ENCODE measurements at places on chromosomes 6 and 20. TPM values are rescaled to one million over a fixed set of nuclear protein-coding genes. Genes with fewer than 3 reads are reported as not detected.

Gene NELFCD
- 48.9 TPM for total RNA-seq

Gene COL21A1
- total RNA-seq = 0.81 TPM

Gene WFDC12
- not detected for total RNA-seq

Gene TNFRSF6B
- 0.85 TPM for total RNA-seq

Gene RAB44
- total RNA-seq = not detected

Gene TFAP2D
- not detected for total RNA-seq

Gene OR12D3
- total RNA-seq = not detected

Gene RRAGD
- total RNA-seq = 3.1 TPM

Gene PSORS1C2
- total RNA-seq = not detected

Gene NDRG3
- 21.9 TPM for total RNA-seq

Gene PRPH2
- not detected for total RNA-seq

Gene PIGT
- total RNA-seq = 96.2 TPM

Gene OR2H2
- not detected for total RNA-seq

Gene GNMT
- total RNA-seq = not detected

Gene WRNIP1
- total RNA-seq = 43.9 TPM

Gene KCNS1
- total RNA-seq = not detected

Gene CST7
- total RNA-seq = not detected

Gene SPAG4
- 3.0 TPM for total RNA-seq

Gene FAM184A
- not detected for total RNA-seq

Gene ANKRD66
- not detected for total RNA-seq

Gene TOMM34
- 42.6 TPM for total RNA-seq

Gene PRND
- total RNA-seq = not detected

Gene DDAH2
- 29.4 TPM for total RNA-seq

Gene IL17A
- not detected for total RNA-seq

Gene PGC
- total RNA-seq = not detected

Gene CYP39A1
- 0.06 TPM for total RNA-seq

Gene HS3ST5
- total RNA-seq = not detected

Gene POU3F2
- total RNA-seq = not detected

Gene NMBR
- total RNA-seq = not detected

Gene DNAH8
- not detected for total RNA-seq

Gene NOTCH4
- 0.61 TPM for total RNA-seq

Gene KCNK17
- not detected for total RNA-seq

Gene LY86
- total RNA-seq = not detected

Measured in A549 treated with CpdA at 1 μM for 4 hours (cell line).